A549 treated with Hydrocortisone at 1 μM for 4 hours (cell line): ENCODE measurements at places on chromosomes 16 and 17. TPM values are rescaled to one million over a fixed set of nuclear protein-coding genes. Genes with fewer than 3 reads are reported as not detected.

The NSMCE1 gene
- 57.0 to 58.8 TPM (median 57.5 TPM) in 5 replicates for total RNA-seq

The CDC27 gene
- total RNA-seq, result 62.6 to 91.9 TPM (median 78.1 TPM) in 5 replicates

The MT1H gene
- total RNA-seq, result not detected in 5 replicates

The PLA2G15 gene
- 13.3 to 17.0 TPM (median 16.0 TPM) in 5 replicates for total RNA-seq

The MMP28 gene
- 5.2 to 8.2 TPM (median 6.7 TPM) in 5 replicates for total RNA-seq

The KRT28 gene
- total RNA-seq, result not detected in 5 replicates

The KRT16 gene
- total RNA-seq, result 0.51 to 1.3 TPM (median 1.1 TPM) in 5 replicates

The KANSL1 gene
- 22.6 to 25.7 TPM (median 23.6 TPM) in 5 replicates for total RNA-seq

The C17orf78 gene
- not detected in 5 replicates for total RNA-seq

The ZACN gene
- 0.13 to 0.53 TPM (median 0.33 TPM) in 5 replicates for total RNA-seq

The CSH2 gene
- not detected in 5 replicates for total RNA-seq

The CD300LG gene
- not detected in 5 replicates for total RNA-seq

The MLKL gene
- total RNA-seq, result 36.8 to 50.1 TPM (median 43.1 TPM) in 5 replicates

The TRAF4 gene
- 61.0 to 85.9 TPM (median 81.0 TPM) in 5 replicates for total RNA-seq

The ASPHD1 gene
- 15.8 to 26.9 TPM (median 23.3 TPM) in 5 replicates for total RNA-seq

The DNAH9 gene
- 0.05 to 0.07 TPM in 2 of 5 replicates, not detected in the others for total RNA-seq

The CTRB2 gene
- total RNA-seq, result not detected in 5 replicates

The RND2 gene
- 0.07 to 0.22 TPM (median 0.15 TPM) in 5 replicates for total RNA-seq

The ADAMTS18 gene
- 0.01 to 0.02 TPM (median 0.02 TPM) in 3 of 5 replicates, not detected in the others for total RNA-seq

The WNK4 gene
- total RNA-seq, result 1.0 to 1.7 TPM (median 1.2 TPM) in 5 replicates

The SLFN13 gene
- total RNA-seq, result 3.4 to 4.4 TPM (median 4.0 TPM) in 5 replicates

The IRX6 gene
- total RNA-seq, result not detected in 5 replicates

The ADAD2 gene
- total RNA-seq, result not detected in 5 replicates

The ABCC12 gene
- total RNA-seq, result 0.02 to 0.12 TPM (median 0.05 TPM) in 5 replicates

The OR3A2 gene
- total RNA-seq, result not detected in 5 replicates

The LRRC37A2 gene
- total RNA-seq, result 3.2 to 4.5 TPM (median 4.1 TPM) in 5 replicates

The ZNF263 gene
- 34.7 to 46.2 TPM (median 35.1 TPM) in 5 replicates for total RNA-seq

The SHISA9 gene
- 0.01 to 0.13 TPM (median 0.07 TPM) in 5 replicates for total RNA-seq

The CLEC19A gene
- total RNA-seq, result 0.06 to 0.13 TPM (median 0.07 TPM) in 5 replicates

The C16orf46 gene
- 0.50 to 0.99 TPM (median 0.85 TPM) in 5 replicates for total RNA-seq

The ARHGDIG gene
- total RNA-seq, result 2.1 to 3.7 TPM (median 3.2 TPM) in 5 replicates

The TMEM106A gene
- total RNA-seq, result 0.76 to 1.5 TPM (median 1.1 TPM) in 5 replicates

The MED13 gene
- 14.2 to 25.2 TPM (median 20.2 TPM) in 5 replicates for total RNA-seq

The LRRC46 gene
- total RNA-seq, result 3.1 to 3.9 TPM (median 3.3 TPM) in 5 replicates

The FASN gene
- 132 to 142 TPM (median 139 TPM) in 5 replicates for total RNA-seq

The EPOP gene
- total RNA-seq, result 10.9 to 12.9 TPM (median 12.0 TPM) in 5 replicates

The PHLPP2 gene
- 10.2 to 14.5 TPM (median 10.7 TPM) in 5 replicates for total RNA-seq

The SOST gene
- not detected in 5 replicates for total RNA-seq

The HSF5 gene
- total RNA-seq, result not detected in 5 replicates

The SLC38A10 gene
- 59.4 to 74.1 TPM (median 69.2 TPM) in 5 replicates for total RNA-seq

The SAMD14 gene
- 0.35 to 0.56 TPM (median 0.37 TPM) in 5 replicates for total RNA-seq

The KRT20 gene
- total RNA-seq, result 0.14 to 0.41 TPM (median 0.17 TPM) in 5 replicates

The CX3CL1 gene
- 0.08 to 0.22 TPM (median 0.11 TPM) in 5 replicates for total RNA-seq

The CDH11 gene
- 0.43 to 1.1 TPM (median 0.70 TPM) in 5 replicates for total RNA-seq

The MTSS2 gene
- total RNA-seq, result 83.7 to 101 TPM (median 92.9 TPM) in 5 replicates

The C1QTNF8 gene
- 0.08 TPM in 1 of 5 replicates, not detected in the others for total RNA-seq

The TMC5 gene
- total RNA-seq, result 4.4 to 6.0 TPM (median 4.8 TPM) in 5 replicates

The DNAI2 gene
- 0.05 to 0.06 TPM in 2 of 5 replicates, not detected in the others for total RNA-seq

The CCDC200 gene
- 0.12 TPM in 1 of 5 replicates, not detected in the others for total RNA-seq

The CIBAR2 gene
- 0.08 to 0.14 TPM in 2 of 5 replicates, not detected in the others for total RNA-seq

The TSEN54 gene
- 29.6 to 42.0 TPM (median 40.4 TPM) in 5 replicates for total RNA-seq

The MT1E gene
- total RNA-seq, result 0.13 to 0.17 TPM in 2 of 5 replicates, not detected in the others

The TMC8 gene
- 0.17 to 0.51 TPM (median 0.22 TPM) in 5 replicates for total RNA-seq

The HP gene
- total RNA-seq, result not detected in 5 replicates

The MMD gene
- 26.5 to 33.1 TPM (median 29.7 TPM) in 5 replicates for total RNA-seq
